Stimulated activated CD8-positive, alpha-beta memory T cell treated with anti-CD3 and anti-CD28 coated beads, Interleukin-4, amount 100 ng/mL, for 1 hour (primary cell): ENCODE measurements at places on chromosomes 2 and 18.

GRCh38 chr2:60867848-60868247 lies 13.5 kb upstream of the REL start:
- DNase-seq, result no peak

- DNase-seq, result no peak
Observed at GRCh38 chr2:201949181-201949926, 84.3 kb upstream of the FZD7 start.

- no peak for DNase-seq
Observed at GRCh38 chr2:26412091-26412673, 10.5 kb downstream of the DRC1 start.

- no peak for DNase-seq
Observed at GRCh38 chr2:162079514-162079913, 5.5 kb upstream of the DPP4 start.

DNA sequence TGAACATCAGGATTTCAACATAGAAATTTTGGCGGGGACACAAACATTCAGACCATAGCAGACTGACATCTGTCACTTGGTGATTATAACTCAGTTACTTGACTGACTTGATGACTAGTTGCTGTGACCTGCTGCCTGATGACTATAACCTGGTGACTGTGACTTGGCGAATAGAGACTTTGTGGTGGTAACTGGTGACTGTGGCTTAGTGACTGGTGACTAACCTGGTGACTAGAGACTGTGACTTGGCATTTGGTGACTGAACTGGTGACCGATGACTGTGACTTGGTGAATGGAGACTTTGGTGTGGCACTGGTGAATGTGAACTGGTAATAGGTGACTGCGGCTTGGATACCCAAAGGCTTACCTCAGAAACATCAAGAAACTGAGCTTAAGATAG lies 563.1 kb upstream of the FAM98A start:
- no peak for DNase-seq

- no peak for DNase-seq
Observed at GRCh38 chr2:203744091-203744490, 37.7 kb downstream of the CD28 start.

GRCh38 chr18:55264108-55264507 lies 304.8 kb upstream of the CCDC68 start:
- DNase-seq, result no peak

DNA sequence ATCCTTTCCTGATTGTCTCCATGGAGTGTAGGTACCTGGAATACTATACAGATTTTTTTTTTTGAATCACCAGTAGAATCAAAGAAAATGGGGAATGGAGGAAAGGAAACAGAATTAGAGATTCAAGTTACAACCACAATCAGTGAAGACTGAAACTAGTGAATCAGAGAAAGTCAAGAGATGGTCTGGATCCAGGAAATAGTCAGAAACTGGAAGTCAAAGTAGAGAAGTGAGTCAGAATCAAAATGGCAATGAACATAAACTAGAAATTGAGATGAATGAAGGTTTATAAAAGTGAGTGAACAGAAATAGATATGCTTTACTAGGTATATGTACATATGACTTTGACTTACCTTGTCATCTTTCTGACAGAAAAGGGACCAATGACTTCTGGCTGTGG lies 579.0 kb downstream of the PLCL1 start:
- DNase-seq, result no peak

- no peak for DNase-seq
Observed at GRCh38 chr2:203656522-203657287, 49.7 kb upstream of the CD28 start.

GRCh38 chr2:238554468-238555315 lies 128.0 kb downstream of the ASB1 start:
- DNase-seq, result no peak

DNA sequence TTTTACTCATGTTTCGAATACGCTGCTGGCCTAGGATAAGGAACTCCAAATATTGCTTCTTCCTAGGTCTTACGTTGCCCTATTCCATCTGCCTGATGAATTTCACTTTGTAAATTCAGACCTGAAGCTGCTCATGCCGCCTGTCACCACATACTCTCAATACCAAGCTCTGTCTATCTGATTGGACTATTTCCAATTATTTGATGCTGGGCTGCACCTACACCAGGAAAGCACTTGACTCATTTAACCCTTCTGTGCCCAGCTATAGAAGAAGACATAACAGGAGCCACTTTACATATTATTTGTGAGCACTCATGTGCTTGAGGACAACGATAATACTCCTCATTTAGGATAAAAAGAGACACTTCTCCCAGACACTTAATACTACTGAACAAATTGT lies 1293.9 kb upstream of the LRRTM1 start:
- no peak for DNase-seq

DNA sequence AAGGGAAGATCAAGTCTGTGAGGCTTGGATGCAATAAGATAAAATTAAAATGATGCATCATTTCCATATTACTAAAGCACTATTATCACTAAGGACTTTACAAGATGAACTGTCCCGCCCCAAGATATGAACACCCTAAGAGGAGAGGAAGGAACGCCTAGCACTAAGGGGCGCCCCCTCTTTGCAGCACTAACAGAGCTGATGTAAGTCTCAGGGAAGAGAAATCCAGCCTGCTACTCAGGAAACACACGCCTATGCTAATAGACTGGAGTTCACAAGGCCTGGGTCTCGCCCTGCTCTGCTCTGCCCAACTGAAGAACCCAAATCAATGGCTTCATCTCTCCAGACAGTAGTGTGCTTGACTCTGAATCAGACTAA lies 6.1 kb downstream of the INO80C start:
- no peak for DNase-seq

GRCh38 chr2:71778936-71779773 lies 325.8 kb downstream of the DYSF start:
- DNase-seq, result no peak

DNA sequence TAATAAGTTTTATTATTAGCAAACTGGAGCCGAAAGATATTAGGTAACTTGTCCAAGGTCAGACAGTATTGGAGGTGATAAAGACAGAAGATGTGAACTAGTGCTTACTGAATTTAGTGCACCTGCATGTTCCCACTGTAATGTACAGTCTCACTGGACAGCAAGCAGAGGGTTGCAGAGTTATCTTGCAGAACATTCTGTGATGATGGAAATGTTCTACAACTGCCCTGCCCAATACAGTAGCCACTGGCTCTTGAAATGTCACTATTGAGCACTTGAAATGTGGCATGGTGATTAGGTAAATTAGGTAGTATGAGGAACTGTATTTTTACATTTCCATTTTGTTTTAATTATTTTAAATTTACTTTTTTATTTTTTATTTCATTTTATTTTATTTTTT lies 356.6 kb downstream of the EPHA4 start:
- no peak for DNase-seq

- DNase-seq, result no peak
Observed at GRCh38 chr2:119113489-119113770, 45.1 kb downstream of the C1QL2 start.

DNA sequence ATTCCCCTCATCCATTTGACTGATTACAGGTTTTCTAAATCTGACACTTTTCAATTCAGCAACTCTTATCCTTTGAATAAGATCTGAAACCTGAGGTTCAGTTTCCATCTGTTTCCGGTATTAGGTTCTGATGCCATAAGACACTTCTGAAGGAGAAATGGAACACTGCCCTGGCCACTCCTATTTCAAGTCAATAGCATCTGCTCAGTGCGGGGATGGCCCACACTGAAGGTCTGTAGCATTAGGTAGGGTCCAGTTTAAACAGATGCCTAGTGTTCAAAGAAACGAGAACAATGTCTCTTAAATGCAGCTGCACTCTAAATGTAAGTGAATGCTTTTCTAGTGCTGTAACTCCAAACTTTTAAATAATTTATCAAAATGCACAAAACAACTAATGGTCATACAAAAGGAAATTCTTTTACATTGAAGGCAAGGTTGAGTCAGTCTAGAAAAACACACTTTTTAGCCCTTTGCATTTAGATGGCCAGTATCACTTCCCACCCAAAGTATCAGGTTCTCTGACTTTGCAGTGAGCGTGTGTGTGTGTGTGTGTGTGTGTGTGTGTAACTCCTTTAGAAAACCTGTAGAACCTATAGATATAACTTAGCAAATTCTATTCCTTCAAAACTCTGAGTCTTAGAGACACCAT lies 78.2 kb downstream of the STK39 start:
- no peak for DNase-seq

GRCh38 chr18:12098374-12098773 lies 4.7 kb downstream of the ANKRD62 start:
- DNase-seq, result no peak

GRCh38 chr2:164439885-164440284 lies 181.4 kb downstream of the GRB14 start:
- DNase-seq, result no peak

GRCh38 chr18:2518473-2518872 lies 52.8 kb downstream of the METTL4 start:
- no peak for DNase-seq

DNA sequence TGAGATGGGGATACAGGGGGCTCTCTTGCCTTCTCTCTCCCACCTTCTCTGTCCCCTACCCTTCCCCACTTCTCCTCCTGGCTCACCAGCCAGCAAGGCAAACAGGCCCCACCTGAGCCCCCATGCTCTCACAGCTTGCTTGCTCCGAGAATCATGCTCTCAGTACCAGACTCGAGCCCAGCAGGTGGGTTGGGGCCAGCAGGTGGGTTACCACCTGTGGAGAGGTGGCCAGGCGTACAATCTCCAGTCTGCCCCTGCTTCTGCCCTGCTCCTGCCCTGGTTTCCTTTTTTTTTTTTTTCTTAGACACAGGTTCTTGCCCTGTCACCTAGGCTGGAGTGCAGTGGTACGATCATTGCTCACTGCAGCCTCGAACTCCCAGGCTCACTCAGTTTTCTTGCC lies 214.5 kb downstream of the SH3RF3 start:
- DNase-seq, result no peak

- DNase-seq, result no peak
Observed at GRCh38 chr18:3966246-3966641, 488.9 kb downstream of the DLGAP1 start.

DNA sequence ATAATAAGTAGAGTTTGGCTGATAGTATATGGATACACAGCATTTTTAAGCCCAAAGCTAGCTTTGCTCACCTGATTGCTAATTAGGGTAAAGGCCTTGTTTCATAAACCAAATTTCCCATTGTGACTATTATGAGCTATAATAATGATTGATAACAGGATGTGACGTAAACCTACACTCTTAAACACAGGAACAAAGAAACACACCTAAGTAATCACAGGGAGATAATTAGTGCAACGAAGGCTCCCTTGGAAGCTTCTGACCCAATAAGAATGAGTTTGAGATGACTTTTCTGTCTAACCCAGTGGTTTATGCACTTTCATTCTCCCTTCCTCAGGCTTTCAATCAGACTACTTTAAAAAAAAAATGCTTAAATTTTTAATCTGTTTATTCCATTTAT lies 683.2 kb downstream of the SATB2 start:
- no peak for DNase-seq

- DNase-seq, result no peak
Observed at GRCh38 chr2:3481736-3482362, 37.5 kb downstream of the ADI1 start.

GRCh38 chr2:53508667-53509066 lies 258.9 kb upstream of the CHAC2 start:
- DNase-seq, result no peak

DNA sequence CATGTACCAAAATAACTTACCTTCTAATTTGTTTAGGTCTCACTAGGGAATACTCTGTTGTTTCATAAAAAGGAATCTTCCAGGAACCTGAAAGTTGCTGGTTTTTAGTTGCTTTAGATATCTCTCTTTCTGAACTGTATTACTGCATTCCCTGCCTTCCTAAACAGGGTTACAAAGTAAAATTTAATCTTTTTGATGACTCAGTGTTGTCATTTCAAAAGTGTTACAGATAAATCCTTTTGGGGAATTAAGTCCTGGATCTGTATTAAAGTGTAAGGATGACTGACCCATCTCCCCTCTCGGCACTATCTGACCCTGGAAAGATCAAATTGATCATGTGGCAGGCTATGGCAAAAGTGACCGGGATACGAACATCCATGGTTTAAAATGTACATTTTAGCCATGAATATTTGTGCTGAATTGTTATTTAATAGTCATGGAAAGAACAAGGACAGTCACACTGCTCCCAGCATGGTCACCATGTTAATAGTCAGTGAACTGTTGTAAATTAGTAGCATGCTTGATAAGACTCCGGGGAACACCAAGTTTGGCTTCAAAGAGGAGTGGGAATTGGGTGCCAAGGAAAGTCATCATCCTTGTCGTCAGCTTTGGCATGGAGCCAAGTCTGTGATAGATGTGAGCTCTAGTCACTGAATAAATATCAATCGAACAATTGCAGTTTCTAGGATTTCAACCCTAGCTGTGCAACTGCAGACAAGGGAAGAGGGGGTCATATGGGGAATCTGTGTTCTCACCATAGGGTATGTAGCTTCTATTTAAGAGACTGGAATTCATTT lies 4.2 kb downstream of the PLEKHA3 start:
- no peak for DNase-seq

- DNase-seq, result no peak
Observed at GRCh38 chr18:49023938-49024803, 73.4 kb upstream of the SMAD7 start.

GRCh38 chr2:67289271-67289670 lies 107.9 kb upstream of the ETAA1 start:
- DNase-seq, result no peak

DNA sequence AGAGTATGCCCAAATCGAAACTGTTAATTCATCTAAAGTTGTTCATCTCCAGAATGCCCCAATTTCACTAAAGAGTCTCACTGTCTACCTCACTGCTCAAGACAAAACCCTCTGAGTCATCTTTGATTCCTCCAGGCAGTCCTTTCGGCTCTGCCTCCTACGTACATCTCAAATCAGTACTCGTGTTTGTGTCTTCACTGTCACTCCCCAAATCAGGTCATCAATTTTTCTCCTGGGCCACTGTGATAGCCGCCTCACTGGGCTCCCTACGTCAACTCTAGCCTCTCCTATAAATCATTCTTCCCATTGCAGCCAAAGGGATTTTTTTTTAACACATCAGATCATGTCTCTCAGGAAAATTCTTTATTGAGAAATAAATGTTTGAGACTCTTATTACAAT lies 42.1 kb upstream of the TTC39C start:
- DNase-seq, result no peak

DNA sequence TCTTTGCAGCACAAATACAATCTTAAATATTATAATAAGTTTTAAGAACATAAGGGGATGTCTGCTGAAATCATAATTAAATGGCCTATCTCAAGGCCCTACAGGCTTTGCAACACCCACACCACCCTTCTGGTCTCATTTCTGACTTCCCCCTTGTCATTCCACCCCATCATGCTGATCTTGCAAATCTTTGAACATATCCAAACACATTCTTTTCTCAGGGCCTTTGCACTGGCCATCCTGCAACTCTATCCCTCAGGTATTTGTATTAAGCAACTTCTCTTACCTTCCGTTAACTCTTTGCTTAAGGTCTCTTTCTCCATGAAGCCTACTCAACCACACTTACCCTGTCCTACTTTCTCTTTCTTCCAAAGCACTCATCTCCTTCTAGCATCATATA lies 51.8 kb upstream of the CCDC150 start:
- no peak for DNase-seq

DNA sequence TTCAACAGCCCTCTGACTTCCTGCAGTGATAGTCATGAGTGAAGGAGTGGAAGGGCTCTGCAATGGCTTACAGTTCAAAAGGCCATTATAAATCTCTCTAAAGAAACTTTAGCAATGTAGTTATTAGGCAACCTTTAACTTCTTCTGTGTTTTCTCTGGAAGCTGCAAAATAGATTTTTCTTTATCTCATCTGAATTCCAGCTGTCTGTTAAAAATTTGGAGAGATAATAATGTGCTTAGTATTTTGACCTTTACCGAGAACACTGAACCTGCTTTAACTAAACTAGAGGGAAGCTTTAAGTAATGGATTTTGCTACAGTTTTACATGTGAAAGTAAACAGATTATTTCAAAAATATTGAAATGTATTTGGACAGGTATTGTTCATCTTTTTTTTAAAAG lies 847.9 kb downstream of the ERBB4 start:
- DNase-seq, result no peak
